ENCODE measurements at places on chromosomes 7 and 10.

DNA sequence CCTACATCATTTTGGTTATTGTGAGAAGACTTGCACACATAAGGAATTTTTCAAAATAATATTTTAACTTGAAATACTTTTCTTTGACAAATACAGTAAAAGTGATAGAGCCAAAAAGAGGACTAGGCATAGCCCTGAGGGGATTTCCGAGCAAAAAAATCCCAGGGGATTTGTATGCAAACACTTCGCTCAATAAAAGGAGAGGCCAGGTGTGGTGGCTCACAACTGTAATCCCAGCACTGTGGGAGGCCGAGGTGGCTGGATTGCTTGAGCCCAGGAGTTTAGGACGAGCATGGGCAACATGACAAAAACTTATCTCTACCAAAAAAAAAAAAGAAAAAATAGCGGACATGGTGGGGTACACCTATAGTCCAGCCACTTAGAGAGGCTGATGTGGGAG, 193.0 kb downstream of the PCDH15 start:
- no peak for DNase-seq

DNA sequence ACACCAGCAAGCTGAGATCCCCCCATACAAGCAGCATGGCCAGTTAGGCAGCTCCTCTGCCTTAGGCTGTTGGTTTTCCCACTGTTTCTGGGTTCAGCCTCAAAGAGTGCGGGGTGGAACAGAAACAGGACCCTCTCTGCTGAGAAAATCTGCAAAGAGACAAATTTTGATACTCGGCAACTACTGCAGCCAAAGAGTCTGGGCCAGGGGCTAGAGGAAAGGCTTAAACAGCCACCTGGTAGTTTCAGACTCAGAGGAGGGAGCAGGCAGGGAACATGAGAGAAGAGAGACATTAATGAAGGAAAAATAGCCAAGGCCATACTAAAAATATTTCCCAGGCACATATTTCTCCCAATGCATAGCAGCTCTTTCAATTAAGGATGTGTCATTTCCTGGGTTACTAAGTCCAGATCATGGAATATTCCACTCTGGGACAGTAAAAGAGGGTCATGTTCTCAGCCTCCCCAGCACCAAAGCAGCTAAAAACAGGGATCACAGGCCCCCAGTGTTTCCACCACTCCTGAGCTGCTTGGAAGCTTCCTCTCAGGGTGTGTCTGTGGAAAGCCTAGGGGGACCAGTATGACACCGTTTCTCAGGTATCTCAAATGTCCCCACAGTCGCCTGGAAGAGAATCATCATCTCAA, 29.8 kb downstream of the PDLIM1 start:
- no peak for DNase-seq

DNA sequence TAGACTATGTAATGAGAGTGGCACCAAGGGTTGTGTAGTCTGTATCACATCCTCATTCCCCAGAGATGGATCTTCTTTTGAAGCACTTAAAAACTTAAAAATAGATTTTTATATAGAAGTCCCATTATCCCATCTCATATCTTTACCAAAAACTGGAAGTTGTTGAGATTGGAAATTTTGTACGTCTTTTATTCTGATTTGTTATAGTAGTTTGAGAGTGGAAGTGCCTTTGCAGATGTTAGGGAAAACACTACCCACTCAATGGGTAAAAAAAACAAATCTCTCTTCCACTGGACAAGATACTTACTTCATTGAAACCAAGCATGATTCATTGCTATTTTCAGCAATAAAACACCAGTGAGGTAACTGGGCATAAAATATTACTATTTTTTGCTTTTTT, 184.4 kb downstream of the MACC1 start:
- DNase-seq: no peak

DNA sequence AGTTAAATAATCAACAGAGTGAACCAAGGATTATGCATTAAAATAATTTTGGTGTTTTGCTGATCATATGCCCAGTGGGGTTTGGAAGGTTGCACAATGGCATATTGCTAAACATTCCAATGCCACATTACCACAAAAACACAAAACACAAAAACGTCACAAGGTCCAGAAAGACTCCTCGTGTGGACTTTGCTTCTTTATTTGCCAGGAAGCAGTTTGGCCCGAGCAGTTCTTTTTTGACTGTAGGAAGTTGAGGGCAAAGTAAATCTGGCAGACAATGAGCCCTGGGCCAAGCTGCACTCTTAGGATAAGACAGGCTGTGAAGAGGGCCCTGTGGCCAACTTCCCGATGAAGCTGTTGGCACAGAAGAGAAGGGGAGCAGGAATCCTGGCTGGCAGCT, 39.2 kb upstream of the SLC35B4 start:
- DNase-seq: no peak

DNA sequence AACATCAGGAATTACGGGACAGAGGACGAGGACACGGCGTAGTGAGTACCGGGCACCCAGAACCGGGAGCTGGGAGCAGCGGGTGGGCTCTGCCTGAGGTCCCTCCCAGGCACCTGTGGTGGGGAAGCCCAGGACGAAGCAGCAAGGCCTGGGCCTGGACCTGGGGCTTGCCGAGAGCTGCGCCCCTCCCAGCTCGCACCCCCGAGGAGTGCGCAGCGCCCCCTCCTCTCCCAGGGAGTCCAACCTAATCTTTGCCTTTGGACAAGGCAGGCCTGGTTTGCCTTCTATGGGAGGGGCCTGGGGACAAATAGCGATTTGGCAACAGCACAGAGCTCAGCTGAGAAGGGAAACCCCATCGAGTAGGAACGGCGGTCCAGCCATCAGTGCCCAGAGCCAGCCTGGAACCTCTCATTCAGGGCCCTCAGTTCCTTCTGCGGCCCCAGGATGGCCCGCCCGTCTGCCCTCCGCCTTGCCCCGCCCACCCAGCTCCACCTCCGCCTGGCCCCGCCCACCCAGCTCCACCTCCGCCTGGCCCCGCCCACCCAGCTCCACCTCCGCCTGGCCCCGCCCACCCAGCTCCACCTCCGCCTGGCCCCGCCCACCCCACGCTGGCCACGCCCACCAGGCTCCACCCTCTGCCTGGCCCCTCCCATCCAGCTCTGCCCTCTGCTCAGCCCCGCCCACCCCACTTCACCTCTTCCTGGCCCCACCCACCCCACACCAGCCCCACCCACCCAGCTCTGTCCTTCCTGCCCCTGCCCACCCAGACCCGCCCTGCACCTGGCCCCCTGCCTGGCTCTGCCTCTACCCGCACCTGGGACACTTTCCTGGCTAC, 32.5 kb upstream of the KNDC1 start:
- DNase-seq: no peak

GRCh38 chr7:78983483-78983882, 470.0 kb downstream of the MAGI2 start:
- no peak for DNase-seq

DNA sequence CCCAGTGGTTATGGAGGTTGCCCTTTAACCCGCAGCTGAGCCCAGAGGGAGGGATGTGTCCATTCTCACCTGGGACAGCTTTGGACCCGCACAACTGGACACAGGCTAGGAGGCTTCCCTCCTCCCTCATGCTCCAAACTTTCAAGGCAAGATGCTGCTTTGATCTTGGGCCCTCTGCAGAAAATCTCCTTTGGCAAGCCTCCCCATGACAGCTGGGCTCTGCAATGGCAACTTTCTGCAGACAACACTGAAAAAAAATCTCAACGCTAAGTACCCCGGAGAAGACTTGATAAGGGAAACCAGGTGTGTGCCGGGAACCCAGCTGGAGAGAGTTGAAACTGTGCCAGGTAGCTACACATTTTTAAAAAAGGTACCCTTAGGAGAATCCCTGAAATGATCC, 610.1 kb downstream of the LRMDA start:
- no peak for DNase-seq

- no peak for DNase-seq
Measured at GRCh38 chr10:34213805-34214197, 601.3 kb downstream of the PARD3 start.

GRCh38 chr10:83218205-83218604, 921.1 kb upstream of the GHITM start:
- no peak for DNase-seq

All from keratinocyte (primary cell).